ENCODE measurements at places on chromosomes 11 and 22.
A peak's percentile ranks its signal among the peaks of the same experiment; 100 is the strongest.

DNA sequence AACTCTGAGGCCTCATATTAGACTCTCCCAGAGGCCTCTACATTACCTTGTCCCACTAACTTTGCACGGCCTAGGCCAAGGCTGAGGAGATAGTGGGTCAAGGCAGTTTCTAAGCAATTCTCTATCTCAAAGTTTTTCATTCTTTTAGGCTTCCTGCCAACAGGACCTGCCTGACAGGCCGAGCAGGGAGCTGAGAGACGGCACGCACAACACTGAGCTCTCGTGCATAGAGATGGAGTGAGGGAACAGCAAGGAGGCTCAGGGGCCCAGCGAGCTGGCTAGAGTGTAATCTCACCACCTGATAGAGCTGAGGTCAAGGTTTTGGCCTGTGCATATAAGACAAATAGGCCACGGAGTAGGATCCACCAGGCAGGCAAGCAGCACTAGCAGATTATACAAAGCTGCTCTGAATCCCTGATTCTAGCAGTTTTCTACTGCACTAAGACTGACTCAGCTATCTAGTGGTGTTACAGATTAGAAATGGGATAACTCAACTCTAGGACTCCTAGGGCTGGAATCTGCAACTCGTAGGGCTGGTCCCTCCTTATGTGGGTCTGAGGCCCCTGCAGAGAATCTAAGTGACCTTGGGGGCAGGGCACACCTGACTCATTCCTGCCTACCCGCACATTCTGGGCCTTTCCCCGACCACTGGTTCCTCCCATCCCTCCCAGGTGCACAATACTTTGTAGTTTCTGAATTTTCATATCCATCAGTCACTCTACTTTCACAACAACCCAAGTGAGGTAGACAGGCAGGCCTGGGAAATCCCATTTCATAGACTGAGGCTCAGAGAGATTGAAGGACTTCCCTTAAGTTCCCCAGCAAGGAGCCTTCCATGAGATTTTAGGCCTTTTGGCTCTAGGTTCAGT lies 1.7 kb downstream of the CYB5R2 start:
- no peak for DNase-seq

DNA sequence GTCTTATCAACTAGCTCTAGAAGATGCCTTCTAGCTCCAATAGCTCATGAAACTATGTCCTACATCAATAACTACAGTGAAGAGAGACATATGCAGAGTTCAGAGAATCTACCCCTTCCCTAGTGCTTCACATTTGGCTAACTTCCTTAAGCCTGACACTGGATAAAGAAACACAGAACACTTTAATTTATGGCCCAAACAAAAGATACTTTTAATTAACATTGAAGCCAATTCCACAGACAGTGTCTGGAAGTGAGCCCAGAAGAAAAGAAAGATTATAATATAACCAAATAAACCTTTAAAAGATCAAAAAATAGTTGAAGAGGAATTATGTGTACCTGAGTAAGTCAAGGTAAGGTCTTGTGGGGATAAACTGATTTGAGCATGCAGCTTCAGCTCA lies 255.2 kb downstream of the C11orf87 start:
- DNase-seq = no peak

DNA sequence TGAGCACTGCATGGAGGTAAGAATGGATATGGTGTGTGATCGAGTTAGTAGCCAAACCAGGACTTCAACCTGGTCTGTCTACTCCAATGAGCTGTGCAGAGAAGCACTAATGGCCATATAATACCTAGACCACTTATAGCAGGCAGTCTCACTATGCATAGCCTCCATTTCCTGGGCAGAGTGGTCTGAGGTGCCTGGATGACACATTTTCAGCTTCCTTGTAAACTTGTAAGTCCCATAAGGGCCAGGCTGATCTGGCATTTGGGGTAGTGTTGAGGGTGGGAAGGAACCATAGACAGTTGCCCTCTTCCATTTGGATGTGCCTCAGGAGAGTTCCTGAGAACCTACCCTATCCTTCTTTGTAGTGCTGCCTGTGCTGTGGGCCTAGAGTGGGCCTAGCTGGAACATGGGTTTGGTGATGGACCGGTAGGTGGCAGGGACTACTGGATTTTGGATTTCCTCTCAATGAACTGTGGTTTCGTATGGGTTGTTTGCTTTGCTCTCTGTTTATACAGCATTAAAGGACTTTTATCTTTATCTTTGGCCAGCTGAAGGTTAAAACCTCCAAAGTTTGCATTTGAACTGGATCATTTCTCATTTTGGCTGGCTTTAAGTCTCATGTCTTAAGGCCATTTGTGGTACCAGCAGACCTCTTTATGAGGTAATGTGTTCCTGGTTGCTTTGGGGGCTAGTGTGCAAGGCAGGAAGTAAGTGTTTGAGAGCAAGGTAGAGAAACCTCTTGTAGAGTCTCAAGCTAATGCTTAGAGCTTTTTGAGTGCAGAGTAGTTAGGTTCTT lies 86.9 kb downstream of the STIM1 start:
- DNase-seq = no peak

DNA sequence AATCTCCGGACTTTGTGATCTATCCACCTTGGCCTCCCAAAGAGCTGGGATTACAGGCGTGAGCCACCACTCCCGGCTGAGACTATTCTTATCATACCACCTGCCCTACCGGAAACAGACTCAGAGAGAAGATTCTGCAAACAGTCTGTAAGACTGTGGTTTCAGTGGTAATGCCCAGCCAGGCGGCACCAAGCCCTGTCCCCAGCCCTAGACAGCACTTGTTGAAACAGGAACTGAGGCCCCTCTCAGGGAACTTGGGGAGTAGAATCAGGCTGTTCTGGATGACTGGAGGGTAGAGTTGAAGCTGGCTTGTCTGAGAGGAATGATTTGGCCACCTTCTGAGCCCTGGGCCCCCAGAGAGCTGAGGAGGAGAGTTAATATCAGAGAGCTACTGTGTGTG lies 1.3 kb upstream of the INSC start:
- peak; percentile 92 for DNase-seq

DNA sequence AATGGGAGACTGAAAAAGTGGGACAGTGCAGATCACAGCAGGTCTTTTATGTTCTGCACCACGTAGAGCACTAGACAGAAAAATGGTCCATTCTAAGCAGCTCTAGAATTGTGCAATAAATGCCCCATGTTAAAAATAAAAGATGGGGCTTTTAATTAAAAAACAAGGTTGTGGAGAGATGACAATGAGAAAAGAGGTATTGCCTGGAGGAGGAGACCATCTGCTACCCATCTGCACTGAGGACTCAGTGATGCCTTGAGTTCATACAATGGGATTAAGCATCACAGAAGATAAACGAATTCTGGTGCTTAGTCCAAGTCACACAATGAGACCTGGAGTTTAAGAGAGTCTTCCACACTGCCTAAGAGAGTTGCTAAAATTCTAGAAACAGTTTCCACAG lies 73.6 kb downstream of the PAK1 start:
- DNase-seq = no peak

- no peak for DNase-seq
These were observed 163.3 kb downstream of the CASP12 start for GRCh38 chr11:104734998-104735397.

GRCh38 chr22:26322179-26322905 lies 106.7 kb upstream of the ASPHD2 start:
- no peak for DNase-seq

DNA sequence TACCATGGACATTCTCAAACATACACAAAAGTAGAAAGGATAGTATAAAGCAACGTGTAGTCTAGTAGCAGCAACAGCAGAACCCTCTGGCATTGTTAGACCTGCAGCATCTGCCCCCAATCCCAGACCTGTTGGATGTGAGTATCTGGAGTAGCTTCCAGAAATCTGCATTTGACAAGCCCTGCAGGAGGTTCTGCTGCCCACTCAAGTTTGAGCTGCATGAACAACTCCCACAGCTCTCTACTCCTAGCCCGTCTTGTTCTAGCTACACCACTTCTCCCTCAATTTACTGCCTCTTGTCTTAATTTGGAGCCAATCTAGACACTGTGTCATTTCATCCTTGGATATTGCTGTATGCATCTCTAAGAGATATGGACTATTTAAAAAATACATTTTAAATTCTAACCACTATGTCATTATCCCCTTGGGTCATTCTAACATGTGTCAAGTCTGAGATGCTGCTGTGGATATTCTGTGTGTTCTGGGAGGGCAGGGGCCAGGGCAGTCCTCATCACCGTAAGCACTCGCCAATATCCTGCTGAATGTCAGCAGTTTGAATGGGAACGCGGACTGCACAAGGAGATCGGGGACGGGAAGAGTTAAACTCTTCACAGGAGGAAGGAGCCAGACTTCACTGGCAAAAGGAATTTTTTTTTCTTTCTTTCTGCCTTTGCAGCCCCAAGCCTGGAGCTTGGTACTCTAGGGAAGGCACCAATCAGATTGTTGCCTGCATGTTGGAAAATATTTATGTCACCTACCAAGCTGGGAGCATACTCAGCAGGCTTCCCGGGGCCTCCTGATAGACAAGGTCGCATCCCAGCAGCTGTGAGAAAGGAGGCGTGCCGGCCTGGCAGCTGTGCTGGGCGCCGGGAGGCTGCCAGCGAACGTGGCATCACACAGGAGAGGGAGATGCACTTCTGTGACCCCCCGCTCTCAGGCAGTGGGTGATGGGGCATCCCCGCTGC lies 429.0 kb downstream of the MIAT start:
- no peak for DNase-seq

DNA sequence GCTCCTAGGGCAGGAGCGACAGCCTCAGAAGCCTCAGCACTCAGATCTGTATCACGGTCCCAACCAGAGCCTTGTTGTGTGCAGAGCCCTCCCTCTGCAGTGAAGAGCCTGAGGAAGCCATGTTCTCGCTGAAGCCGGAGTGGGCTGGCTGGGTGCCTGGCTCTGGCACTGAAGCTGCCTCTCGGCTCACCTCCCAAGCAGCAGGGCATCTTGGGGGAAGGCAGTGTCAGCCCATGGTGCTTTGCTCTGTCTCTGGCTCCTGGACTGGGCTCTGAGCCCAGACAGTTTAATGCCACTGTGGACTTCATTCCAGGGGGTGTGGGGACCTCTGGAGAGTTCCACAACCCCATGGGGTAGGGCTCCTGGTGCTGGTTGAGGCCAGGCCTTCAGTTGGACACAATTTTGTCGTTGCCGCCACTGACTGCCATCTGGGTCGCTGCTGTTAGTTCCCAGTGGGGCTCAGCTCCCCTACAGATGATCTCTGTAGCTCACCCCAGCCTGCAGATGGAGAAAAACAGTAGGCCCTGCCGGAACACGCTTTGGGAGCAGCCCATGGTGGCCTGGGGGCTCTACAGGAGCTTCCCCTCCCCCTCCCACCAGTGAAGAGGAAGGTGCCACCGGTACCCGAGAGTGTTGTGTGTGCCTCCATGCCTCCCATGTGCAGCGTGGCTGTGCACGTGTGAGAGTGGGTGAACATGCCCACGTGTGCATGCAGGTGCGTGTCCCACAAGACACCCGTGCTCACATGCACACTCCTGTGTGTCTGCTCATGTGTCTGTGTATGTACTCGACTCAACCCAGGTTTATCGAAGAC lies 86.5 kb upstream of the B3GAT1 start:
- DNase-seq = no peak

- DNase-seq = no peak
These were observed 37.4 kb upstream of the CD82 start for GRCh38 chr11:44528103-44528502.

GRCh38 chr11:15816260-15816871 lies 540.0 kb downstream of the SOX6 start:
- DNase-seq = no peak

DNA sequence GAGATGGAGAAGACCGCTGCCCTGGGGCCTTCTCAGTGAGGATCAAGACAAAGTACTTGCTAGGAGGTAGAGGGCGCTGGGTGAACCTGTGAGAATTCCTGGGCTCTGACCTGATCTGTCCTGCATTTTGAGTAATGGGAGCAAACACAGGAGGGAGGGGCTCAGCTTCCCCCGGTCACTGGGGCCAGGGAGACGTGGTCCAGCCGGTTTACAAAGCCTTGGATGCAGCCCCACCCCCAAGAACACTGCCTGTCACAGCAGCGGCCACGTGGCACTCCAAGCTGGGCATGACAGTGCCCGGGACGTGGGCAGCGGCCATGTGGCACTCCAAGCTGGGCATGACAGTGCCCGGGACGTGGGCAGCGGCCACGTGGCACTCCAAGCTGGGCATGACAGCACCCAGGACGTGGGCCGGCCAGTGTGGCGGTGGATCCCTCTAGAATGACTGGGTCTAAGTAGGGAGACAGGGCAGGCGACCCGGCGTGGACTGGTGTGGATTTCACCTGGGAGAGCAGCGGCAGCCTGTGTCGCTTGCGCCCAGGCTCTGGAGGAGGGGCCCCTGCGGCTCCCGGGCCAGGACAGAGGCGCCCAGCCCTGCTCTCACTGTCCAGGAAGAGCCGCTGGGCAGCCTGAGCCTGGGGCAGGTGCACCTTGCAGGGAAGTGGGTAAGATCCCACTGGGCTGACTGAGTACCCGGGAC lies 2.5 kb upstream of the TTLL8 start:
- DNase-seq = no peak

GRCh38 chr11:73553266-73553665 lies 44.6 kb downstream of the FAM168A start:
- no peak for DNase-seq

GRCh38 chr11:4455419-4455818 lies 6.3 kb downstream of the OR52K2 start:
- peak; percentile 98 for DNase-seq

GRCh38 chr22:48902001-48902869 lies 925.4 kb downstream of the BRD1 start:
- no peak for DNase-seq

GRCh38 chr11:490186-490929 lies 16.7 kb downstream of the RNH1 start:
- DNase-seq = no peak

- no peak for DNase-seq
These were observed 8.7 kb upstream of the MPPED2 start for GRCh38 chr11:30594646-30595411.

GRCh38 chr11:77027275-77027674 lies 6.9 kb upstream of the B3GNT6 start:
- no peak for DNase-seq

DNA sequence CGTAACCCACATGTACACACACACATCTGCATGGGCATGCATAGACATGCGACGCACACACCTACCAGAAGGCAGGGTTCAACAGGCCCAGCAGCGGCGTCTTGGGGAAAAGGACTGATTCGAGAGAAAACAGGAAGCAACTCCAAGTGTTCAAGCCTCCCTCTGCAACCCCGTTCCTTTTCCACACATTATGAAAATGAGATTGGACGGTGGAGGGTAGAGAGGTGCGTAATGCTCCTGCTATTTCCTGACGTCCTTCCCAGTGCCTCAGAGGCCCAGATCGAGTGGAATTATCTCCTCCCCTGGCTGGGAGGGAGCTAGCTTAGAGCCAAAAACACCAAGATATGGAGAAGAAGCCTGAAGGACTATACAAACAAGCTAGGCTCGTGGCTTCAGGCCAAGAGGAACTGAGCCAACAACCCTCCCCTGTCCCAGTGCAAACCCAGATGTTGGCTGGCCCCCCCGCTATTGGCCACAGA lies 289.2 kb downstream of the MN1 start:
- no peak for DNase-seq
